ENCODE measurements at places on chromosomes 3 and 15. TPM values are rescaled to one million over a fixed set of nuclear protein-coding genes. Genes with fewer than 3 reads are reported as not detected.

GRCh38 chr3:177735431-177735830, 538.1 kb upstream of the TBL1XR1 start:
- DNase-seq, result no peak

DNA sequence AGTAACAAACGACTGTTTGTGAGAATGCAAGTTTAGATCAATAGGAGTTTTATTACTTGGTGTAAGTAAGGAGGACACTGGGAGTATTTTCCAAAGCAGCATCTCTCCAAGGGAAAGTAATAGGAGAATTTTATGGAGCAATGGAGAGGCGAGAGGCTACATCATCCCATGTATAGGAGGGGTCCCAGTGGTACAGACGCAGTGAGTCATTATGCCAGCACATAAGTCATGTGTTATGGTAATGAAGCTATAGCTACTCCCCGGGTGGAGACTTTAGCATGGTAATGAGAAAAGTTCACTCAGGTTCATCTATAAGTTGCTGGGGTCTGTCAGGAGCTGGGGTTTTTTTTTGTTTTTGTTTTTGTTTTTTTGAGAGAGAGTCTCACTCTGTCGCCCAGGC, 29.5 kb upstream of the ZNF445 start:
- DNase-seq, result no peak

- no peak for DNase-seq
These were observed 38.0 kb downstream of the EDC3 start for GRCh38 chr15:74657846-74658245.

DNA sequence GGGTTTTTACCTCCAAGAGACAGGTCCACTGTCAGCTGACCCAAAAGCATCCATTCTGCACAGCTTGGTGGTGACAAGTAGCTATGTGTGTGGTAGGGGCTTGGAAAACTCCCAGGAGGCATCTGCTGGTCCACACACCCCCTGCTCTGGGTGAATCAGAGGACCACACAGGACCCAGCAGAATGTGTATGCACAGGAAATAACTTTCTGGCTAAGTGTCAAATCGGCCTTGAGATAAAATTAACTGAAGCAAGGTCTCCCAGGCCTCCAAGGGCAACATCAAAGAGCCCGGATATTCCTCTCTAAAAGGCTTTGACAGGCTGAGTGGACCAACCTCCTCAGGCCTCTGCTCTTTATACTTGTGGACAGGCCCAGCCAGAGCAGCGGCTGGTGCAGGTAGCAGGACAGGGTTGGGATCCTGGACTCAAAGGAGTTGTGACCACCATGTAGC, 66.5 kb downstream of the CTNNB1 start:
- peak; percentile 22 for DNase-seq

Gene LRTM1
- total RNA-seq, result not detected

GRCh38 chr15:77642793-77643430, 10.2 kb upstream of the LINGO1 start:
- no peak for DNase-seq

DNA sequence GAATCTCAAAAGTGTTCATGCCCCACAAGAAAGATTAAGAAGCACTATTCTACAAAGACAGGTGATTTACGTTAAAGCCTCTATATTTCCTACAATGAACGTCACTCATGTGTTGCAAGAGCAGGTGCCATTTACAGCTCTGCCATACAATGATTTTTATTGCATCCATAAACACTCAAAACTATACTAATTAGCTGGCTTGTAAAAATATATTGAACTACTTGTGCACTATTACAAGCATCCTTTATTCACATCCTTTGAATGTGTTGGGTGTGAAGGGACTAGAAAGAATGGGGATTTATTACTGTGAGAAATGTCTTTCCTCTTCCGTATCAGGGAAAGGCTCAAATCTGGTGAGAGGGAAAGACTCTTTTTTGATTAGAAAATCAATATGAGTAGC, 50.7 kb upstream of the C3orf49 start:
- DNase-seq, result no peak

- DNase-seq, result no peak
These were observed 25.7 kb upstream of the CLDN16 start for GRCh38 chr3:190362258-190362657.

GRCh38 chr3:60154011-60154410, 1097.2 kb downstream of the FHIT start:
- no peak for DNase-seq

DNA sequence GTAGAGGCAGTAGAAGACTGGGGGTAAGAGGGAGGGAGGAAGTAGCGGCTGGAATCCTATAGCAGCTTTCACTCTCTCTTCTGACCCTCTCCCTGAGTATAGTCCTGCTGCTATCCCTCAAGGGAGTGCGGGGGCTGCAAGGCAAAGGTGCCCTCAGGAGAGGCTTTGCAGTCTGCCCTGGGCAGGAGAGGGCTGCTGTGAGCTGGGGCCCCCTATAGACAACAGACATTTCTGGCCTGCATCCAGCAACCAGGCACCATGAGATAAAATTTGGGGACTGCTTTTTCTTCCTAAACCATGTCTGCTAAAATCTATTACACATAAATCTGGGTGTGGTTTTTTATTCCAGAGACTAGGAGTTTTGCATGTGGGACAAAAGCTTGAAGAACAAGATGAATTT, 48.0 kb downstream of the SACM1L start:
- DNase-seq, result no peak

Gene CA12
- 0.22 TPM for total RNA-seq

Gene HES1
- 49.7 TPM for total RNA-seq

Gene FOXB1
- total RNA-seq, result not detected

DNA sequence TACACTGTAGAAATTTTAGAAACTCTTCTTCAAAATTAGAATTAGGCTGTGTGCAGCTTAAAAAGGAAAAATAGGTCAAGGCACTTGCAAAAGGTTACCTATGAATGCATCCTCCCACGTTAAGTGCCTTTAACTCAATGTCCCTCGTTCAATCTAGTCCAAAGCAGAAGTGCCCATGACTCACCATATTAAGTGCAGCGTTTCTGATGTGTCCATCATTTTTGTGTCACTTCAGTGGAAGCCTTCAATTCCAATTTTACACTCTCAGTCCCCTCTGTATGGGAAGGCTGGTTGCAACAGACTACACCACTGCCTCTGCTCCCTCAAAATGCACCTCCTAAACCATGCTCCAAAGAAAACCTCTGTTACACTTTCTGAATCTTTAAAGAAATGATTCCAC, 53.4 kb downstream of the FOXB1 start:
- DNase-seq, result no peak

Gene ATP10A
- total RNA-seq, result not detected

Gene DPPA4
- not detected for total RNA-seq

GRCh38 chr3:106071306-106071705, 202.5 kb upstream of the CBLB start:
- DNase-seq, result no peak

GRCh38 chr3:1515882-1516281, 423.1 kb downstream of the CNTN6 start:
- no peak for DNase-seq

DNA sequence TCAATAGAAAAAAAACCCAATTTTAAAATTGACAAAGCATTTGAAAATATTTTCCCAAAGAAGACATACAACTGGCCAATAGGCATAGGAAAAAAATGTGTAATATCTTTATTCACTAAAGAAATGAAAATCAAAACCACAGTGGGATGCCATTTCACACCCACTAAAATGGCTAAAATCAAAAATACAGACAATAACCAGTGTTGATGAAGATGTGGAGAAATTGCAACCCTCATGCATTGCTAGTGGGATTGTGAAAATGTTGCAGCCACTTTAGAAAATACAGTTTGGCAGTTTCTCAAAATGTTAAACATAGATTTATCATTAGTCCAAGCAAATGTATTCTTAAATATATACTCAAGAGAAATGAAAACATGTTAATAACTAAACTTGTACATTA, 315.1 kb upstream of the GPR149 start:
- no peak for DNase-seq

- DNase-seq, result peak; percentile 91
These were observed 28.9 kb downstream of the ITGB5 start for GRCh38 chr3:124858275-124858674.

Gene TRH
- not detected for total RNA-seq

DNA sequence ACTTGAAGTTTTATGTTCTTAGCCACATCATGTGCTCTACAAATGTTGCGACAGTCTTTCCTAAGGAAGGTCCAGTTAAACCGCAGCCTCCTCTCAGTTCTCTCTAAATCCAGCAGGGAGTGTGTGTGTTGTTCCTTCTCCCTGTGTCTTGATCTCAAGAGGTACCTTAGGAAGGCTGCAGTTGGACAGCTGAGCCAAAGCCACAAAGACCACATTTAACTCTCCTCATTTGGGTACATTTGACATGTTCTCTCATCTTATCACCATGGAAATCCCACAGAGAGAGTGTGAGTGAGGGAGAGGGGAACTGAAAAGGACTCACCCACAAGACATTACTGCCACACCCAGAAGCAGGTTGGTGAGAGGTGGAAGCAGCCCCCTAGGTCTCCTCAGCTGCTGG, 79.5 kb downstream of the CD200R1L start:
- DNase-seq, result no peak

DNA sequence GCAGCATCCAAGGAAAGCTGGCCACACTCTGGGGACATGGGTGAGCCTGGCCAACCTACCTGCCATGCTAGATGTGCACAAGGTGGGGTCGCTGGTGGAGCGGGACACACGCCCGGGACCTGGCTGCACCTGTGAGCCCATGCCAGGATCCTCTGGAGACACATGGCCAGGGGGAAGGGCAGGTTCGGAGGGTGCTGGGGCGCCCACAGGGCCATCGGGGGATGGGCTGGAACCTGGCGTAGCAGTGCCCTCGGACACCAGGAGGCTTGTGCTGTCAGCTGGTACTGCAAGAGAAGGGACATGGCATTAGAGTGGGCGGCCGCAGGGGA, 143.4 kb downstream of the NSMCE3 start:
- DNase-seq, result no peak

- DNase-seq, result no peak
These were observed 54.0 kb downstream of the DAPK2 start for GRCh38 chr15:63992300-63992699.

Gene ACAA1
- total RNA-seq, result 32.5 TPM

DNA sequence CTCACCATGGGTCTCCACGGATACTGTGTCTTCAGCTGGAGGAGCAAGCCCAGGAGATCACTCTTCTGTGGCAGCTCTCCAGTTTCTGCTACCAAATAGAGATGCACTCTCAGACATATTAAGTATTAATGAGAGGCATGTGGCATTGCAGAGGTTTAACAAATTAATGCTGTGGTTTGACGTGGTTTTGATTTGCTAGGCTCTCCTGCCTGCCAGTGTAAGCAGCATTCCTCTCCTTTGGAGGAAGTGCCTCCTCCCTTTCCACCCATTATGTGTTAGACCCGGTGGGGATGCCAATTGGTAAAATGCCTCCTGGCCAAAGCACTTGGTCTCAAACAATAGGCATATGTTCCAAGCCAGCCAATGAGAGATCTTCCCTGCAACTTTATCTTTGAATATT, 124.8 kb downstream of the MYLK start:
- DNase-seq, result no peak

GRCh38 chr15:29765234-29765841, 56.9 kb downstream of the TJP1 start:
- no peak for DNase-seq

GRCh38 chr15:79057050-79057449, 33.5 kb downstream of the RASGRF1 start:
- no peak for DNase-seq

Gene ANKUB1
- total RNA-seq, result not detected
